Effector memory CD4-positive, alpha-beta T cell (primary cell): ENCODE measurements at places on chromosomes 1 and 21.
A peak's percentile ranks its signal among the peaks of the same experiment; 100 is the strongest.

DNA sequence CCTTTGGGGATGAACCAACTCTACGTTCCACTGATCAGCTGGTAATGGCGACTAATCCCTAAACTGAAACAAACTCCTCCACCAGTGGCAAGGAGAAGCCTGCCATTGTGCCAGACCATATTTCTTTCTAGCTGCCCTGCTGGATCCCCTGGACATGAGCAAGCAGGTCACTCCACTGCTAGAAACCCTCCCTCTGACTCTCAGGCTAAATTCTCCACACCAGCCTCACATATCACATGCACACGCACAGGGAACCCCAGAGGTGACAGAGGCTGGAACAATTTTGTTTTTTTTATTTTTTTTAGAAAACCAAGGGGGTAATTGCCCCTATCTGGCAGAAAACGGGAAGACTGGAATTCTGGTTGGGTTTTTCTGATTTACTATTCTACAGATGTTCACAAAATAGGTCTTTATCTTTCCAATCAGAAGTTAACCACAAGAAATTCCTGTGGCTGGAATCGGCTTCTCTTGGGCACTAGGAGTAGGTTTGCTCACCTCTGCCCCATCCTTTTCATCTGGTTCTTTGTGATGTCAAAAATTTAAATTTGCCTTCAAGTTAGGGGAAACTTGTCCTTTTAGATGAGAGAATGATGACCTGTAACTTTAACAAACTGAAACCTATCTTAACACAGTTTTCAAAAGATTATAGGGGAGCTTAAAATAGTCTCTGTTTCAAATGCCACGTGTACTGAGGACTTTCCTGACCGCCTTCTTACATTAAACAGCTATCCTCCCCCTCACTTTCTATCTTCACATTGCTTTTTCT lies 258.1 kb downstream of the SDCCAG8 start:
- no peak for DNase-seq
- H3K27ac ChIP-seq, result no peak overlapping the region
- H3K27me3 ChIP-seq, result no peaks in the 10 kb centered on the region
- no peaks in the 10 kb centered on the region for H3K4me1 ChIP-seq

DNA sequence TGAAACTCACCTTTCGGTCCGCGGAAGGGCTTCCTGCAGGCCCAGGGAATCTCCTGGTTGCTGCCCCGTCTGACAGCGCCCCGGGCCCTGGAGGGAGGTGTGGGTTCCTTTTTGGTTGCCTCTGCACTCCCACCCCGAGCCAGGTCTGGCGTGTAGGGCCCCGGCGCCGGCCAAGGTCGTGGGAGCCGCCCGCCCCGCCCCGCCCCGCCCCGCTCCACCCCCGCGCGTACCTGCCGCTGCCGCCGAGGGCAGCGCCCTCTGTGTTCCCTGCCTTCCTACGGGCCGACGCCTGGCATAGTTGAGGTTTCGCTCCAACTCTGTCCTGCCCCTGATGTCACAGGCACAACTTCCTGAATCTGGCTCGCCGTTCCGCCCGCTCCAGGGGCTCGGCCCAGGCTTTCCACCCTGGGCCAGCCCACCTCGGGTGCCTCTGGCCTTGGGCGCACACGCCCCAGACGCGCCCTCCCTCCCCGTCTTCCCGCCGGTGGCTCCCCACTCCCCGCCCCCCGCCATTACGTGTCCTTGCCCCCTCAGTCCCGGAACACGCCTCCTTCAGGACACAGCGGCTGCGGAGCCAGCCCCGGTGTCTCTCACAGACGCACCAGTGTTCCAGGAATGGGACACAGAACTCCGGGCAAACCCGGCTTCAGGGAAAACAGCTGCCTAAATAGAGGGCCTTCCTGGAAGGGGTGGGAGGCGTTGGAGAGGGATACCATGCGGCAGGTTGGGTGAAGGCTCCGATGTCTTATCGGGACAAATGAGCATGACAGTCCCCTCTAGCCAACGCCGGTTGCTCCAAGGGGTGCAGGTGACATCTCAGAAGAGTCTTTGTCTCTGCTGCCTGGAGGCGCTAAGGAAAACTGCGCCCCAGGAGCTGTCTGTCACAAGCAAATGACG lies at the start of gene KIAA0040:
Gene KIAA0040 (minus strand): TSS at position 147 of the 897 bp plus-strand sequence. CDS start 31,763 bp downstream, outside the sequence.
- H3K27me3 ChIP-seq, result no peaks in the 10 kb centered on the region
- peak; percentile 62 for DNase-seq
- peak within 1 kb of the TSS; percentile 83 for H3K4me3 ChIP-seq
- peak within 1 kb of the TSS; percentile 78 for H3K27ac ChIP-seq
- H3K4me1 ChIP-seq, result peaks cover 36% of the 10 kb centered on the region

DNA sequence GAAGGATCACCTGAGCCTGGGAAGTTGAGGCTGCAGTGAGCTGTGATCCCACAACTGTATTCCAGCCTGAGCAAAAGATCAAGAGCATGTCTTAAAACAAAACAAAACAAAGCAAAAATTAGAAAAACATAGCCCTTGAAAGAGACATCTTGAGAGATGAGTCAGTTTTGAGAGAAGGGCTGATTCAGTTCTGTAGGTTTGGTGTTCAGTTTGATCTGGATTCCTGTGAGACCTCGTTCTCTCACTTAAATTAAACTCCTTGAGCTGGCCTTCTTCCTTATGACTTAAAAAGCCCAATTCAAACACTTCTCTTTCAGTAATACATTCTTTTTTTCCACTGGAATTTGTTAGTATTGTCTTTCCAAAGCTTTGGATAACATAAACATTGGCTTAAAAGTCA lies 164.2 kb downstream of the NRIP1 start:
- H3K27me3 ChIP-seq, result no peaks in the 10 kb centered on the region
- DNase-seq, result no peak
- no peak overlapping the region for H3K4me3 ChIP-seq
- H3K4me1 ChIP-seq, result no peaks in the 10 kb centered on the region
- no peaks in the 10 kb centered on the region for H3K36me3 ChIP-seq

- no peak overlapping the region for H3K27ac ChIP-seq
- no peak overlapping the region for H3K4me3 ChIP-seq
- H3K36me3 ChIP-seq, result no peaks in the 10 kb centered on the region
- H3K4me1 ChIP-seq, result no peaks in the 10 kb centered on the region
Measured at GRCh38 chr1:170853302-170853701, 82.0 kb upstream of the MROH9 start.

- DNase-seq, result no peak
- H3K4me3 ChIP-seq, result no peak overlapping the region
- no peaks in the 10 kb centered on the region for H3K4me1 ChIP-seq
- H3K36me3 ChIP-seq, result no peaks in the 10 kb centered on the region
Measured at GRCh38 chr1:54681358-54681757, 34.3 kb upstream of the TTC4 start.

DNA sequence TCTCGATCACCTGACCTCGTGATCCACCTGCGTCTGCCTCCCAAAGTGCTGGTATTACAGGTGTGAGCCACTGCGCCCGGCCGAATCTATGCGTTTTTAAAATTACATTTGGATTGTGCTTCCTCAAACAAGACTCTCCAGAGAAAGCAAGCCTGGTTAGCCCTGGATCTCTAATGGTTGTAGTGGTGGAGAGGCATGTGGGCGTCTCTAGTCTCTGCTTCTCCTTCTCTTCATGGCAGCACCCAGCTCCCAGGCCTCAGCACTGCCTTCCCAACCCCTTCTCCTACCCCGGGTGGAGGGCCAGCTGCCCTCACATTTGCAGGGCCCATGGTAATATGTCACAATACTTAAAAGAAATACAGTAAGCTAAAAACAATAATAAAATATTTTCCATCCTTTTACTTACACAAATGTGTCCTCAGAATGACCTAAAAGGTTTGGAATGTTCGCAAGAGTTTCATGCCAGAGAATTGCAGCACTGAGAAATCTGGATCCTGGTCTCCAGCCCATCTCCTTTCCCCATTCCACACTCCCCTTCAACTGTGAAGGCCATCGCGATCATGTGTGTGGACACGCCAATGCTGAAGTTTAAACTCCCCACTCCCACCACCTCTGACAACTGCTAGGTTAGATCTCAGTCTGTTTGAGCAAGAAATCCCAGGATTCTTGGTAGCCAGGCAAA lies 7.0 kb downstream of the OR14I1 start:
- H3K27me3 ChIP-seq, result no peaks in the 10 kb centered on the region
- no peaks in the 10 kb centered on the region for H3K36me3 ChIP-seq
- H3K27ac ChIP-seq, result no peak overlapping the region
- no peak for DNase-seq

DNA sequence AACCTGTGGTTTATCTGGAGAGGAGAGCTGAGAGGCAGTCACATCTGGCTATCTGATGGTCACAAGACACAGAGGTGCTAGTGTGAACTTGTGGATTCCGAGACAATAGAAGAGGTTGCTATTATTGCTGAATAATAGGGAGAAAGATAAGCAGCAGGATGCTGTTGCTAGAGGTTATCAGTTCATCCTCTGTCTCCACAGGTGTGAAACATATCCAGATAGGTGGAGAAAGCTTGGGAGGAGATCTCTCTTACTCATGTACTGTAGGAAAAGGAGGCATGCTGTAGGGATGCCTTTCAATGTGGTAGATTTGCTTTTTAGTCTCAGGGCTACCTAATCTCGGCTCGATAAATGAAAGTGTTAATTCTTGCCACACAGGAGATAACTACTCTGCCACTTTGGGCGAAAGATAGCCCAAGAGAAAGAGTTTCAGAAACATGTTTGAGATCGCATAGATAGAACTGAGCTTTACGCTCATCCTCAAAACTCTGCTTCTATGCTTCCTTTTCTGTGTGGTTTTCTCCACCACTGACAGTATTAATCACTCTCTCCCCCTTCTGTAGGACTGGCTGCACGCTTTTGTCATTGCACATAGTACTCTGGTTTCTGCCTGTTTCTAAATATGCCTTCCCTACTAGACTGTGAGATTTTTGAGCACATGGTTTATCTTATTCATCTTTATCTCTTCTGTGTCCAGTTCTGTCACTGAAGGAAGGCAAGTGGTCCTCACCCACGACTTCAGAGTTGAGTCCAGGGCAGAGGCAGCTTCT lies 36.7 kb upstream of the PLXNA2 start:
- H3K36me3 ChIP-seq, result no peaks in the 10 kb centered on the region
- no peaks in the 10 kb centered on the region for H3K4me1 ChIP-seq
- no peaks in the 10 kb centered on the region for H3K27me3 ChIP-seq

DNA sequence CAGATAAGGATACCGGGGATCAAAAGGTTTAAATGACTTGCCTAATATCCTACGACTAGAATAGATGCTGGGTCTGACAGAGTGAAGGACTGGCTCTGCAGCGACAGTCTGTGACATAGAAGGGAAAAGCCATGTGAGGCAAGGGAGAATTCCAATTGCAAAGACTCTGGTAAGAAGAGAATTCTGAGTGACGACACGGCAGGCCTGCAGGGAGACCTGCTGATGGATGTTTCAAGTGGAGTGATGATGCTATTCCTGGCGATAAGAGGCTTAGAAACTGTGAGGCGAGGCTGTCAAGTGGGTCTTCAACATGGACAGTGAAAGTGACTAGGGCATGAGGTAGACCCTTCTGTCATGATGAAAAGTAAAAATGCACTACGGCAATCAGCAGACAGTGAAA lies 176.6 kb upstream of the PBX1 start:
- no peaks in the 10 kb centered on the region for H3K4me1 ChIP-seq
- no peak overlapping the region for H3K4me3 ChIP-seq
- no peak overlapping the region for H3K27ac ChIP-seq
- DNase-seq, result no peak

- no peak overlapping the region for H3K27ac ChIP-seq
- peaks cover 23% of the 10 kb centered on the region for H3K36me3 ChIP-seq
- no peaks in the 10 kb centered on the region for H3K4me1 ChIP-seq
- H3K4me3 ChIP-seq, result no peak overlapping the region
Measured at GRCh38 chr1:200967693-200968468, 55.6 kb downstream of the KIF21B start.

- H3K4me3 ChIP-seq, result no peak overlapping the region
- no peaks in the 10 kb centered on the region for H3K27me3 ChIP-seq
- DNase-seq, result no peak
- H3K4me1 ChIP-seq, result no peaks in the 10 kb centered on the region
- H3K27ac ChIP-seq, result no peak overlapping the region
Measured at GRCh38 chr1:240831191-240831631, 219.3 kb upstream of the GREM2 start.

DNA sequence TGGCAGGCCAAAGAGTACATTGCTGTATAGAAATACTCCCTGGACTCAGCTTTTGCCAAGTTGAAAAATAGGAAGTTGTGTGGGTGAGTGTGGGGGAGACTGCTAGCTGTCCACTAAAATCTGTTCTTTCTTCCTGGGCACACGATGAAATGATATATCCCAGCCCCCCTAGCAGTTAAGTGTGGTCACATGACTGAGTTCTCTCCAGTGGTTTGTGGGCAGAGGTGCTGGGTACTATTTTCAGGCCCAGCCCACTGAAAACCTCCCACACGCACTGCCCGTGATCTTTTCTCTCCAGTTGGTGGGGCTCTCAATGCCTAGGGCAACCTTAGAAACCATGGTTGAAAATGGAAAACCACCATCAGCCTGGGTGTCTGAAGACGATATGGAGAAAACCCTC lies 119.7 kb upstream of the LMO4 start:
- no peaks in the 10 kb centered on the region for H3K4me1 ChIP-seq
- H3K36me3 ChIP-seq, result no peaks in the 10 kb centered on the region
- H3K4me3 ChIP-seq, result no peak overlapping the region
- no peak for DNase-seq

DNA sequence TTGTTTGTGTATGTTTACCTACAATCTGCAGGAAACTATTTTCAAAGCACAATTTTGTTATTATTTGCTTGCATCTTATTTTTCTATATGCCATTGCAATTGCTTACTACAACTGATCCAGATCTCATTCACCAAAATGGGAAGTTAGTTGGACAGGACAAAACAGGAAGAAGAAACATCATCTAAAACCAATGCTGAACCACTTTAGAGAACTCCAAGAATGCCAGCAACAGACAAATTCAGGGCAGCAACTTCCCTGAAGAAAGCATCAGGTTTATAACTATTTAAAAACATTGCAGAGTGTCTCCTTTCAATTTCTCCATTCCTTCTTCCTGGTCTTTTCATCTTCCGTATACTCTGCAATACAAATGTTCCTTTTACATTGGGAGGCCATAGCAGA lies 82.4 kb upstream of the SMYD2 start:
- H3K27me3 ChIP-seq, result peaks cover 3% of the 10 kb centered on the region
- H3K4me3 ChIP-seq, result no peak overlapping the region
- no peaks in the 10 kb centered on the region for H3K4me1 ChIP-seq

DNA sequence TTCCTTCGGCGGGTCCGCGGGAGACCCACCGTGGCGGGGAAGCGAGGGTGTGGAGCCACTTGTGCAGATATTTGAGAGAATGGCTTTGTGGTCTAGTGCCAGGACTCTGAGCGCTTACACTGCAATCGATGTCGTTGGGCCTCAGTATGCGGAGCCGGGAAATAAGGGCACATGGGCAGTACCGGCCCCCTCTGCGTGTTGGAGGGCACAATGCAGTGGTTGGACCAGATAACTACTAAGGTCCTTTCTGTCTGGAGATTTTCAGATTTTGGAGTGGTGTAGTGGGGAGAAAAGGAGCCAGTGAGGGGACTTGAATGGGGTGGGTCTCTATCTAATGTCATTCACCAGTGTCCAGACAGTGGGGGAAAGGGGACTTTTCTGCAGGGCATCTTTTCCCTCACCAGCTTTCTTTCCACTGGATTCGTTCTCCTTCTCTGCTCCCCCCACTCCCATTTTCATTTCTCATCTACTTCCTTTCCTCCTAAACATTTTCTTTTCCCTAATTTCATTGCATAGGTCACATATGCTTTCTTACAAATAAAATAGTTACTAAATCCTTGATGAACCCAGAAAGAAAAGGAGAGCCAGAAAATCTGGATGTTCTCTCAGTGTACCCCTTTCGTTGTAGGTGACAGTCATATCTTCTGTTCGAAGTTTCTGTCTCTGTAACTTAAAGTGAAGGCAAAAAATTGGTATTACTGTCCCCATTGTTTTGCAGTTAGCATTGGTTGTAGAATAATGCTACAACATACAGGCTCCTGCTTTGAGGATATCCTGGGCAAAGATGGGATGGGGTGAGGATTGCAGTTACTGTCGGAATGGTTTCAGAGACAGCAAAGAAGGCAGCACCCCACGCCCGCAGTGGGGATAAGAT lies 1.4 kb downstream of the ATF3 start:
- H3K4me1 ChIP-seq, result peaks cover 24% of the 10 kb centered on the region
- DNase-seq, result no peak
- H3K36me3 ChIP-seq, result no peaks in the 10 kb centered on the region
- H3K4me3 ChIP-seq, result peak overlapping the region; percentile 58
